ENCODE measurements at places on chromosomes 16 and 17.
A peak's percentile ranks its signal among the peaks of the same experiment; 100 is the strongest.

GRCh38 chr17:50186661-50187393 lies 14.6 kb downstream of the COL1A1 start:
- no peak for DNase-seq

- no peak for DNase-seq
These were observed 57.1 kb downstream of the CYTH1 start for GRCh38 chr17:78724999-78725398.

DNA sequence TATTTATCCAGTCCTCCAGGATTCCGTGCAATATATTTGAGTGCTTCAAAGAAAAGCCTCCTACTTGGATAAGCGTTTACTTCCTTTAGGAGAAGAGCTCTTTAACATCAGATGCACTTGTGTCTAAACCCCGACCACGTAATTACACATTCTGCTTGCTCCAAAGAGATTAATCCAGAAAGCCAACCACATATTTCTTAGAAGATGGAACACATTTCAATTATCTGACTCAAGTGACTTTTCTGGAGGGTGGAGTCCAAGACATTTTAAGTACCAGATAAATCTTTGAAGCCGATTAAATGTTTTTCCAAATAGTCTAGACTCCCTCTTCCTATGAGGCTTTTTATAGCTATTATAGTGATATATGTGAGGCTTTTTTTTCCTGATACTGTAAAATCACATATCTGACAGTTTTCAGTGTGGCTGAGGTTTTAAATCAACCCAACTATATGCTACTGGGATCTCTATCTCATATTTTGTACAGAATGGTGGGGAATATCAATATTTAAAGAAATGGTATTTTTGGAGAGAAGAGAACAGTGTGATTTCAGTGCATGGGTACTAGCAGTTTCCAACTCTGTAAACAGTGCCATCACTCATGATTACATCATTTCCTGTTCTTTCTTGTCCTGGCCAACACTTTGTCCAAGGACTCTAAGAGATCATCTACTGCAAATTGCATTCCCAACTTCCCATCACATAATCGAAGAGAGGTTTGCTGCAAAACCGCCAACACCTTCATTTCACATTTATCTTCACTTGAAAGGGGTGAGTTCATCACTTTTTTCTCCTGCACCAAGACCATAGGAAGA lies 192.4 kb upstream of the HSBP1 start:
- no peak for DNase-seq

DNA sequence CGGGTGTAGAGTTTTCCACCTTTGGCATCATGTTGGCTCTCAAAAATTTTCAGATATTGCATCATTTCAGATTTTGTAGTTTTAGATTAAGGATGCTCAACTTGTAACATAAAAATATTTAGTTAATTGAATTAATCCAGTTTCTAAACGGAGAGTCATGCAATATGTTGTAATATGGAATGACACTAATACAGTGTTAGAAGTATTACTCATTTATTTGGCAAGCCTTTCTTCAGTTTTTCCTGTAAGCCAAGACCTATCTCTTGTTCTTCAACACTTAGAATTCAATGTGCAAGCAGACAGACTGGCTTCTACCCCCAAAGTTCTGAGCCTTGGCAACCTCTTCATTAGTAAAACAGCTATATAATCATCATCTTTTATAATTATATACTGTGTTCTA lies 985.0 kb upstream of the GOT2 start:
- no peak for DNase-seq

GRCh38 chr17:199806-200545 lies 18.5 kb upstream of the DOC2B start:
- no peak for DNase-seq

DNA sequence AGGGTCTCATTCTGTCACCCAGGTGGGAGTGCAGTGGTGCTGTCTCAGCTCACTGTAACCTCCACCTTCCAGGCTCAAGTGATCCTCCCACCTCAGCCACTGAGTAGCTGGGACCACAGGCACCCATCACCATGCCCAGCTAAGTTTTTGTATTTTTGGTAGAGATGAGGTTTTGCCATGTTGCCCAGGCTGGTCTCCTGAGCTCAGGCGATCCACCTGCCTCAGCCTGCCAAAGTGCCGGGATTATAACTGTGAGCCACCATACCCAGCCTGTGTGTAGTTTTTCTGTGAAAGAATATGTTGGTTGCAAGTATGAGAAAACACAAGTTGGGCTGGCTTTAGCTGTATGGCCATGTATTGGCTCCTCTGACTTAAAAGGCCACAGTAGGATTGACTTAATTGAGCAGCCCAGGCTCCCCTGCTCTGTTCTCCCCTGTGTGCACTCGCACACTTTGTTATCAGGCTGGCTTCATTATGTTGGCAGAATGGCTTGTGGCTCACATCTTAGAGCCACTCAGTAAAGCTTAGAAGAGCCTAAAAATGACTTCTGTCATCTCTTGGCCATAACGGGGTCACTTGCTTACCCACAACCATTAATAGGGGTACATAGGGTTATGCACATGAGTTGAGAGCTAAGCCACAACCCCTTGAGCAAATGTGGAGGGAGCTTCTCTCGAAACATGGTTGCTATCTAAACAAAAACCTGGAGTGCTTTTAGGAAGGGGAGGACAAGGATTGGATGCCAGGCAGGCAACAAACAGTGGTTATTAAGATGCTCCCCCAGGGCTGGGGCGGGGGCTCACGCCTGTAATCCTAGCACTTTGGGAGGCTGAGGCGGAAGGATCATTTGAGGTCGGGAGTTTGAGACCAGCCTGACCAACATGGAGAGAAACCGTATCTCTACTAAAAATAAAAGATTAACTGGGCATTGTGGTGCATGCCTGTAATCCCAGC lies 6.1 kb downstream of the HAPSTR1 start:
- DNase-seq, result no peak

- DNase-seq, result peak; percentile 56
These were observed 175.7 kb upstream of the GSE1 start for GRCh38 chr16:85437166-85438052.

GRCh38 chr16:29926711-29927052 lies 656 bp upstream of the KCTD13 start:
- DNase-seq, result no peak

- DNase-seq, result no peak
These were observed 36.4 kb downstream of the CLEC16A start for GRCh38 chr16:10980813-10981212.

DNA sequence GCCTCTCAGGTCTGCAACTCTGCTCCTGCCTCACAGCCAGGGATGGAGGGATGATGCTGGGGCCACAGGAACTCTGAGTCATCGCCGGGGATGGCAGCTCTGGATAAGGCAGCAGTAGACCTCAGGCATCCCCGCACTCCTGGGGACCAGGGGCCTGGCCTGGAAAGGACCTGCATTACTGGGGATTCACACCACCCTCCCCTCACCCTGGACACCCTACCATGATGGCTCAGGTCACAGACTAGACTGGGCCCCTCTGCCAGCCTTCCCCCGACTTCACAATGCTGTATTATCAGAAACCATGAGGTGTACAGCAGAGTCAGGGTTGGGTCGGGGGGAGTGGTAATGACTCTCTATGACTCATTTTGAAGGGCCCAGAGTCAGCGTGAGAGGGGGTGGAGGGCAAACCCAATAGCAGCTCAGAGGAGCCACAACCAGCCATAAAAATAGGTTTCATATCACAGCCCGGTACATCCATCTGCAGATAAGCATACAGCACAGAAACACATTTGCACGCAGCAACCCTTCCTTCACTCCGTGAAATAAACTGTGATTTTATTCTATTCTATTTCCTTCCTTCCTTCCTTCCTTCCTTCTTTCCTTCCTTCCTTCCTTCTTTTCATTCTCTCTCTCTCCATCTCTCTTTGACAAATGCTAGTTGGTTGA lies 28.8 kb downstream of the DYNLRB2 start:
- no peak for DNase-seq

- no peak for DNase-seq
These were observed 27.2 kb downstream of the MAP2K4 start for GRCh38 chr17:12047681-12048376.

DNA sequence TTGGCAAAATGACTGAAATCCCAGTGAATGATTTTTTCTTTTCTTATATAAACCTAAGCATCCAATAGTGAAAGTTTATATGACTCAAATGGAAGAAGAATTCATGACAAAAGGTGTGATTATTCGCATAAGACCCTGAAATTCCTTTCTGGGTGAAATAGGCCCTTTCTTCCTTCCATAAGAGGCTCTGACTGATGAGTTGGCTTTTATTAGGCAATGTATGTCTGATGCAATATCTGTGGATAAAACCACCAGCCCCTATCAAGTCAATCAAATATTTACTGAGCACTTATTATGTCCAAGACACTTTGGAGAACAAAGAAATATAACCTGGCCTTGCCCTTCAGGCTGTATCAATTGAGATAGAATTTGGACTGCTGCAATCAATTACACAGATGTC lies 316.6 kb downstream of the CDH13 start:
- DNase-seq, result no peak

- DNase-seq, result no peak
These were observed 85.3 kb upstream of the ATP2A3 start for GRCh38 chr17:4049546-4049945.

DNA sequence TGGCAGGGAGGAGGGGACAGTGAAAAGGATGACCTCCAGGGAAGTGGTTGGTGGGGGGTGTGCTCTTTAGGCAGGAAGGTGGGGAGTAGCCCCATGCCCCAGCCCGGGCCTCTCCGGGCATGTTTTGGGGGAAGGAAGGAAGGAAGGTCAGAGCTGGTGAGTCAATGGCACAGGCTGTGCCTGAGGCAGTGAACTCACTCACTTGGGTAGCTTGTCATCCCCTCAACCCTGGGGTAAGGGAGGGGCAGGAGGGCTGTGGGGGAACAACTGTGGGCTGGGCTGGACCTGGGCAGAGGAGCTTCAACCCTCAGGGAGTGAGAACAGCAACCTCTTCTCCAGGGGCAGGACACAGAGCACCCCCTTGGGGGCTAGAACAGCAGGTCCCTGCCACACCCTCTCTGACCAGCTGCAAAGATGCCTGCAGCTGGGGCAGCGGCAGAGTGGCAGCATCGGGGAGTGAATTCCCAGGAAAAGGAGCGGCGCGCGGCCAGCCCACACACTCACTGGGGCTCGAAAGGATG lies 6.3 kb downstream of the CSF3 start:
- no peak for DNase-seq

DNA sequence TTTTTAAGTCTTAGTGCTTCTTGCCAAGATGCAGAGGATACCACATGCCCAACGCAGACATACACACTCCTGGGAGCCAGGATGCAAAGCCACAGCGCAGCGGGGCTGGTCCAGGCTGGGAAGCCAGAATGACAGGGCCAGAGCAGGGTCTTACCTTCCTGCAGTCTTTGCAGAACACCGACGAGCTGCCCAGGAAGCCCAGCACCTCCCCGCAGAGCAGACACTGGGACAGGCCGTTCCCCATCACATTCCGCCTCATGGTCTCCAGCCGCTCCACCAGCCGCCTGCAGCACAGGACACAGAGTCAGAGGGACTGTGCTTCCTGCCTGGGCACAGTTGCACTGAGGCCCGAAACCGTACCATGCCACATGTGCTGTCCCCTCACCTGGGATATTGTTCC lies 33.3 kb downstream of the RPH3AL start:
- DNase-seq, result no peak

DNA sequence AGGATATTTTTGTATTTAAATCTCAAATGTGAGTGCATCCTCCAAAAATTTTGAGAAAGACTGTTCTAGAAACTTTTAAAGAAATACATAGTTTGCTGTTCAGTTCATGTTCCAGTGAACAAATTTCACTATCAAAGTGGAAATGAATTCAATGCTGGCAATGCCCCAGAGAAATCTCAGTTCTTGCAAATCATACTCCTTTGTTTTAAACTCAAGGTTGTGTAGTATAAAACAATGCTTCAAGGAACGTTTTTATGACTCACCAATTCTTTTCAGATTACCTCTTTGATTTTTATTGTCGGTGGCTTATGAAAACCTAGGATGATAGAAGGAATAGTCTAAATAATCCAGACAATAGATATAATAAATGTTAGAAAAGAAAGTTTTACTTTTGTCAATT lies 17.6 kb downstream of the LPCAT2 start:
- no peak for DNase-seq

GRCh38 chr16:56610609-56611111 lies 2.3 kb downstream of the MT2A start:
- no peak for DNase-seq

GRCh38 chr16:189604-190186 lies 9.4 kb downstream of the HBQ1 start:
- no peak for DNase-seq

- no peak for DNase-seq
These were observed 82.8 kb downstream of the TBC1D16 start for GRCh38 chr17:79952901-79953300.

DNA sequence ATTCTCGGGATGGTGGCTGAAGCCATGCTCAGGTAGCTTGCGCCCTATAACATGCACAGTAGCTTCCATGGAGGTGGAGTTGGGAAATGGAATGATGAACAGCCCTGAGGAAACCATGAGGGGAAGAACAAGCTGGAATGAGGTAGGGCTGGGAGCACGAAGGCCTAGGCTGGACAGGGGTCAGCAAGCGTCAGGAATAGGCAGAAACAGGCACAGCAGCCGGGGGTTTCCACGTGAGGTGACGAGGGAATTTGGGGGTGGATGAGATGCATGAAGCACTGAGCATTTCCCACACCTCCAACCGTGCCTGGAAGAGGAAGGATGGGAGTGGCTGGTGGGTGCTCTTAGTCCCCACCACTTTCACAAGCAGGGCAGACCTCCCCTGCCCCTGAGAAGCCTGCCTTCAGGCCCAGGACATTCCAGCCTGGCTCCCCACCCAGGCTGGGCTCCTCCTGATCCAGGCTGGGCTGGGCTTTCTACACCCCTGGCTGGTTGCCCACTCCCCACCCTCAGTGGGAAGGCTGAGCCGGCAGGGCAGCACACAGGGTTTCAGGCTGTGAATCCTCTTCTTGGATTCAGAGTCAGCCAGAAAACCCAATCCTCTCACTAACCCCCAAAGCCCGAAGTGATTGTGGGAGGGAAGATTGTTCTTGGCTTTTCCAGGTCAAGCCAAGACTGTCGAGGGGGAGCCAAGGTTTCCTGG lies 21.9 kb downstream of the PLEKHG4 start:
- no peak for DNase-seq

DNA sequence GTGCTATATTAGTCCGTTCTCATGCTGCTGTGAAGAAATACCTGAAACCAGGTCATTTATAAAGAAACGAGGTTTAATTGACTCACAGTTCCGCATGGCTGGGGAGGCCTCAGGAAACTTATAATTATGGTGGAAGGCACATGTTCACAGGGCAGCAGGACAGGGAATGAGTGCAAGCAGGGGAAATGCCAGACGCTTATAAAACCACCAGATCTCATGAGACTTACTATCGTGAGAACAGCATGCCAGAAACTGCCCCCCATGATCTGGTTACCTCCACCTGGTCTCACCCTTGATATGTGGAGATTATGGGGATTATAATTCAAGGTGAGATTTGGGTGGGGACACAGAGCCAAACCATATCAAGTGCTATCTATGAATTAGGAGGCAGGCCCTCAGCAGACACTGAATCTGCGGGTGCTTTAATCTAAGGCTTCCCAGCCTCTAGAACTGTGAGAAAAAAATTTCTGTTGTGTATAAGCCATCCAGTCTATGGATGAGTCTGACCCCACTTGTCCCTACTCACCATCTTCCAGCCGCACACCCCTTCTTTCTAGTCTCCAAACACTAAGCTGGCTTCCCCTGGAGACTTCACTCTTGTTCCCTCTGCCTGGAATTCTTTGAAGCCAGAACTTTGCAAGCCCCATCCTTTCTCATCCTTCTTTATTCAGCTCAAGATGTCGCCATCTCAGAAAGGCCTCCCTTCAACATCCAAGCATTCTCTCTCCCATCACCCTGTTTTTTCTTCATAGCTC lies 772 bp upstream of the NUP93 start:
- no peak for DNase-seq

Measured in NCI-H1092 (cell line).